ENCODE measurements at places on chromosomes 11 and 22.

DNA sequence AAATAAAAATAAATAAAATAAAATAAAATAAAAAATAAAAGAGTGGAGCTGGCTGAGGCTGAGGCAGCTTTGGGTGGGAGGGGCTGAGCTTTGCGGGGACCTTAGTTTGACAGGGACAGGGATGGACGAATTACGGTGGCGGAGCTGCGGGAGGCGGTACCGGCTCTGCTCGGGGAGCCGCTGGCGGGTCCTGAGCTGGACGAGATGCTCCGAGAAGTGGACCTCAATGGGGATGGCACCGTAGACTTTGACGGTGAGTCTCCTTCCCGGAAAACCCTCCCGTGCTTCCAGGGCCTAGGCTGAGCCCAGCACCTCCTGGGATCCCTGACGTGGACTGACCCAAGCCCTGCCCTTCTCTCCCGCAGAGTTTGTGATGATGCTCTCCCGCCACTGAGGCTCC lies 3.1 kb downstream of the CABP4 start:
- DNase-seq = no peak

- DNase-seq = no peak
These were observed 47.7 kb downstream of the SYT9 start for GRCh38 chr11:7299393-7299792.

DNA sequence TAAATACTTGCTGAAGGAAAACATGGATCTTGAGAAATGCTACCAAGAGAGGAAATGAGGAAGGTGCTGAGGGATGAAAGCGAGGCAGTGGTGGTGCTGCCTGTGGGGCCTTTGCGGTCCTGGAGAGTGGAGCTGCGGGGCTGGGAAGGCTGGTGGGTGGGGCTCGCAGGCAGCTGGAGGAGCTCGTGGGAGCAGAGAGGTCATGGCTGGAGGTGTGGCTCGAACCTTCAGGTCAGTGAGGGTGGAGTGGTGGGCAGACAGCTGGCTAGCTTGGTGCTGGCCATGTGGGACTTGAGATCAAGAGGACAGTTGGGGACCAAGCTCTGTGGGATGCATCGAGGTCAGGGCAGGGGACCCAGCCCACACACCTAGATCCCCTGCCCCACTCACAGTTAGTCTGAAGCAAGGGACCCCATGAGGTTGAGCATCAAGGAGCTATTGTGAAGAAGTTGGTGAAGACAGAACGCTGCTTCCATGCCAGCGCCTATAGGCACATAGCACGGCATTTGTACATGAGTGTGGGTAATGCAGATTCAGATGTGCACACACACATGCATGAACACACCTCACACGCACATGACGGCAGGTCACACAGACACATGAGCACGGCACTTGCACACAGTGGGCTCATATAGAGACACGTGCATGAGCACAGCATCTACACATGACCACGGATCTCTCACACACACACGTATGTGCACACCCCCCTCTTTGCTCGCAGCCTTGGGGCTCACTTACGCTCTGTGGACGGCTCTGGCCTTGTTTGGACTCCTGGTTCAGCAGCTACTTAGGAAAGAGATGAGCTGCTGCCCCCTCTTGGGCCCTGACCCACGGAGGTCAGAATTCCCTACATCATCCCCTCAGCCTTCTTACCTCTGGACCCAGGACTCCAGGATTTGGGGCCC lies 30.4 kb downstream of the SHANK3 start:
- DNase-seq = no peak

- no peak for DNase-seq
These were observed 19.8 kb upstream of the RAPSN start for GRCh38 chr11:47468598-47469214.

GRCh38 chr11:16897470-16898061 lies 116.6 kb downstream of the PLEKHA7 start:
- DNase-seq = no peak

DNA sequence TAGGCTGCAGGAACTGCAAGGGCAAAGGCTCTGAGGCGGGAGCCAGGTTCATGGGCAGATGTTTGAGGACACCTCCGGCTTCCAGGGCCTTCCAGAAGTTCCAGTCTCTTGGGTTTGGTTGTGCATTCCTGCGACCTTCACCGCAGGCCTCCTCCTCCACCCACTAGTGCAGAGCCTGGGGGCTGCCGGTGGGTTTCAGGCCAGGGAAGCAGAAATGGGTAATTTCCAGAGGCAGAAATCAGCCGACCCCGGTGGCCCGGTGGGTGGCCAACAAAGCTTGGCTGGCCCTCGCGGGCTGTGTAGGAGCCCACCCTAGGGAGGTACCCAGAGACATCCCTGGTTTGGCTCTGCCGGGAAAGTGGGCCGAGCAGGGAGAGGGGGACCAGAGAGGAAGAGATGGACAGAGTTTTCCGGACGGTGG lies 417 bp upstream of the PHETA2 start:
- no peak for DNase-seq

GRCh38 chr22:50015451-50016307 lies 3.1 kb upstream of the IL17REL start:
- no peak for DNase-seq

- no peak for DNase-seq
These were observed 8.6 kb downstream of the AIP start for GRCh38 chr11:67491276-67492068.

- DNase-seq = no peak
These were observed 117.7 kb upstream of the LMO1 start for GRCh38 chr11:8381343-8381742.

DNA sequence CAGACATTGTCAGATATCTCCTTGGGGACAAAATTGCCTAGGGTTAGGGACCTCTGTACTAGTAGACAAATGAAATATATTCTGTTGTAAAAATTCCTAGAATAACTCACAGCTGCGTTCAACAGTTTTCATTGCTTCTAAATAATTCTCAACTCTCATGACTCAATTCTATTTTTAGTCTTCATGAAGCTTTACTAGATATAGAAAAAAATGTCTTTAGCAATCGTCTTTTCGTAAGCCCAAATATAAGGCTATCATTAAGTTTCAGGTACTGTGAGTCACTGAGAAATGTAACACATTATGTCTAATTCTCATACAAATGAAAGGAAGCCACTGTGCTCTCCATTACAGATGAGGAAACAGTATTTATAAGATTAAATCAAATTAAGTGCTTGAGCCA lies 6.4 kb downstream of the MMP12 start:
- DNase-seq = no peak

- DNase-seq = no peak
These were observed 34.2 kb downstream of the ABTB2 start for GRCh38 chr11:34323601-34324000.

- DNase-seq = no peak
These were observed 7.8 kb downstream of the BIRC3 start for GRCh38 chr11:102325088-102325487.

DNA sequence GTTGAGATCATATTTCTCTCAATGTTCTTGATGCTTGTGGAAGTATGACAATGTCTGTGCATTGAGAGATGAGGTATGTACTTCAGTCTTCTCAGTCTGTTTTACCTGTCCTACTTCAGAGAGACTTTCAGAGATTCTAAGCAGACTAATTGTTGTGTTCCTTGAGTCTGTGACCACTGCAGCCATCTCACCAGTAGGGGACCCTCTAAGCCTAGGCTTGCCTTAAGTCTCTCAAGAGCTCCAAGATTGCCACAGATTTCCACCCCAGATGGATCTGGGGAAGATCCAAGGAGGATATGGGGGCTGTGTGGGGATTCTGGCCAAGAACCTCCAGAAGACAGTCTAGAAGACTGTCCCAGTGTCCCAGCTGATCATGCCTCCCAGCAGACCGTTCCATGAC lies 179.9 kb upstream of the PLET1 start:
- DNase-seq = no peak

DNA sequence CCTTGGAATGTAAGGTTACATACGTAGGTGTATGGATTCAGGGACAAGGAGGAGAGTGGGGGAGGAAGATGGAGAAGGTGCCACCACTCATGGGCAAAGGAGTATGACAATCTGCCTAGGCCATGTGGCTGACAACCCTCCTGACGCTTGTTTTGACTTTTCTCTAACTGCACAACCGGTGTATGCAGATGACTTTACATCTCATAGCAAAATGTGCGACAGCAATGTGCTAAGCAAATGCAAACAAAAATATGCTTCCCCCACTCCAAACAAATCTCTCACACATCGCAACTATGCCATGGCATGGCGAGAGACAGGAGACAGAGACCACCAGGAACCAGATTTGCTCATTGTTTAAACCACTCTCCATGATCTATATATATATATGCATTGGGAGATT lies 191.8 kb downstream of the BLID start:
- no peak for DNase-seq

Measured in occipital lobe (tissue), 3 donors.